ENCODE measurements at places on chromosomes 2 and 18.

GRCh38 chr18:58495634-58496033 lies 133.3 kb downstream of the ALPK2 start:
- no peak for DNase-seq

DNA sequence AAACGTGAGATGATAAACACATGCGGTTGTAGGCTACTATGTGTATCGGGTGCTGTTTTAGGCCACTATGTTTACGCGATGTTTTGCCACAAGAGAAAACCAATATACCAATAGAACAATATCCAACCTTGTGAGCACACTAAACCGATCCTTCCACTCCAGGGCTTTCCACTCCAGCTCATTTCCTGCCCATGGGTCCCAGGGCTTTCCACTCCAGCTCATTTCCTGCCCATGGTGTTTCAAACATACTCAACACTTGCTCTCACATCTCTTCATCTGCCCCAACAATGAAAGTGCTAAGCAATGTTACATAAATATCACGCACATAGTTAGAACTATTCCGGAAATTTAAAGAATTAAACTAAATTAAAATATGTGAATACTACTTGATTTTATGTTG lies 80.0 kb downstream of the EPB41L3 start:
- no peak for DNase-seq

- peak; percentile 33 for DNase-seq
These were observed 44.1 kb downstream of the TRAPPC12 start for GRCh38 chr2:3423492-3424170.

- no peak for DNase-seq
These were observed 111.7 kb downstream of the ANKRD44 start for GRCh38 chr2:197198890-197199289.

DNA sequence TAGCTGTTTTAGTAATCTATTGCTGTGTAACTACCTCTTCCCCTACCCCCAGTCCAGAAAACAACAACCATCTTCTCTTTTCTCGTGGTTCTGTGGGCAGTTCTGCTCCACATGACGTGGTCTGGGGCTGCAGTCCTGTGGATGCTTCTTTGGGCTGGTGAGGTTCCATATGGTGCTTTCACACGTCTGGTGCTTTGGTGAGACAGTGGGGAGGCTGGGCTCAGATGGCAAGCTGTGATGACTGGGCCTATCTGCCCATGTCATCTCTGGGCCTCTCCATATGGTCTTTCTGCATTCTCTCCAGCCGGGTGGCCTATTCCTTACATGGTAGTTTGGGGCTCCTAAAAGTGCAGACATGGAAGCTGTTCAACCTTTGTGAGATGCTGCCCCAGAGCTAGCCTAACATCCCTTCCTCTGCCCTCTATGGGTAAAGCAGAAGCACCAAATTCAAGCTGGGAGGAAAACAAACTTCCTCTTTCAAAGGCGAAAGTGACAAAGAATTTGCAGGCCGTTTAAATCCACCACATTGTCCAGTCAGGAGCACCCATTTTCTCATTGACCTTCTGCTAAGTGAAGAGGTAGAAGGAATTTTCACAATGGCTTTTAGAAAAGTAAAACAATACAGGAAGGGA lies 68.3 kb upstream of the IL1R1 start:
- DNase-seq, result no peak

All from fibroblast of skin of right quadriceps (primary cell).